ENCODE measurements at places on chromosomes 16 and 17. TPM values are rescaled to one million over a fixed set of nuclear protein-coding genes. Genes with fewer than 3 reads are reported as not detected.

CA10 gene
- total RNA-seq = not detected

DNA sequence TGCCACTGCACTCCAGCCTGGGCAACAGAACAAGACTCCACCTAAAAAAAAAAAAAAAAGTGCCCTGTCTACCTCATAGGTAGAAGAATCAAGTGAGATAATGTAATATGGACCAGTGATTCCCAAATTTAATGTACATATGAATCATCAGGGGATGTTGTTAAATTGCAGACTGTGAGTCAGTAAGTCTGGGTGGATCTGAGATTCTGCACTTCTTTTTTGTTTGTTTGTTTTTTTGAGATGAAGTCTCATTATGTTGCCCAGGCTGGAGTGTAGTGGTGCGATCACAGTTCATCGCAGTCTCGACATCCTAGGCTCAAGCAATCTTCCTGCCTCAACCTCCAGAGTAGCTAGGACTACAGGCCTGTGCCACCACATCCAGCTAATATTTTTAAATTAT is 31.6 kb downstream of the HOXB1 start:
- no peak for DNase-seq

DNA sequence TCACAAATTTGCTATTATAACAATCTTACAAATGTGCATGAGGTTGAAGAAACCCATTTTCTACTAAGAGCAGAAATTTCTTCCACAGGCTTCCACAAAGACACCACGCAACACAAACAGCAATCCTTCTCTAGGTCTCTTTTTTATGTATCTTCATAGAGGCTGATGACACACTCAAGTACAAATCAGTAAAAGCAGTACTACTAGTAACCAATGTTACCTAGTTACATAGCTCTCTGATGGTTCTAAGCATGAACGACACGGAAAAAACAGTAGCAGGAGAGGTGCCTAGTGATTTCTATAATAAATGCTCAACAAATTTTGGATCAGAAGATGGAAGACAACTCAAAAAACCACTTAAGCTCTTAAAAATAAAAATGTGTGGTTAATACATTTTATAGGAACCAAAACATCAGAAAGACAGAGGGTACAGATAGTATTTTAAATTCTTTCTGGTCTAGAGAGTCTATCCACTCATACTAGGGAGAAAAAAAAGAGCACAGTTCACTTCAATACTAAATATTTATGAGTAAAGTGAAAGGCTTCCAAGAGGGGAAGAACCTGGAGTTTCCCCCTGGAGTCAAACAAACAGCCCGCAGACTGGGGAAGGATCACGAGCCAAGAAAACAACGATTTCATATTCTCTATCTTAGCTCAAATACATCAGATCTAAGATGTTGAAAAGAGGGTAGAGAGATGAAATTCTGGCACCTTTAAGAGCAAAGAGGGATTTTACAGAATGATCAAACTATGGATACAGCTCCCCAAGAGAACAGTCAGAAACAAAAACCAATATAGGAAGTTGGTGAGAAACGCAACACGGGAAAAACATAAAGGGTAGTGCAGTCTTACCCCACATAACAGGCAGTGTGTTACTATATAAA is 40.2 kb downstream of the SMG6 start:
- no peak for DNase-seq

DNA sequence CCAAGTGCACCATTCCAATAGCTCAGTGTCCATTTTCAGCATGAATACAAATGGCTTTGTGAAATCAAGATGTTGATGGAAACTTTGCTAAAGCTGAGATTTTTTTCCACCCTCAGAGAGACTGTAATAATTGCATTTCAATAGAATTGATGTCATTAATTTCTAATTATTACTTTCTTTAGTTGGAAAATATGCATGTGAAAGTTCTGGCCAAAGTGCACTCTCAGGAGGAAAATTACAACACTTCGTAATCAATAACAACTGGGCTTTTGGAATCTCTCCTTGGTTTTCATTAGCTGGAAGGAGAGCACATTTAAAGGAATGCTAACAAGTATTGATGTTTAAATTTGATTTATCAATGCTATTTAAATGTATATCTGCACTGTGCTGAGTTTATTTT is 529.5 kb upstream of the CDH8 start:
- no peak for DNase-seq

GRCh38 chr16:75377729-75378386 is 55.4 kb downstream of the CFDP1 start:
- DNase-seq = no peak

All from activated CD4-positive, alpha-beta T cell treated with anti-CD3 and anti-CD28 coated beads, Interleukin-2, amount 10 ng/mL, durations not matched to agents 7 days and 5 days (primary cell).